ENCODE measurements at places on chromosomes 6 and 20. TPM values are rescaled to one million over a fixed set of nuclear protein-coding genes. Genes with fewer than 3 reads are reported as not detected.

Gene E2F1
- total RNA-seq, result 0.49 TPM

Gene LST1
- total RNA-seq, result not detected

Gene C20orf202
- total RNA-seq, result not detected

Gene HLA-DRB5
- 4.7 TPM for total RNA-seq

- no peak for DNase-seq
These were observed 105.5 kb downstream of the AGPAT4 start for GRCh38 chr6:161168281-161168891.

DNA sequence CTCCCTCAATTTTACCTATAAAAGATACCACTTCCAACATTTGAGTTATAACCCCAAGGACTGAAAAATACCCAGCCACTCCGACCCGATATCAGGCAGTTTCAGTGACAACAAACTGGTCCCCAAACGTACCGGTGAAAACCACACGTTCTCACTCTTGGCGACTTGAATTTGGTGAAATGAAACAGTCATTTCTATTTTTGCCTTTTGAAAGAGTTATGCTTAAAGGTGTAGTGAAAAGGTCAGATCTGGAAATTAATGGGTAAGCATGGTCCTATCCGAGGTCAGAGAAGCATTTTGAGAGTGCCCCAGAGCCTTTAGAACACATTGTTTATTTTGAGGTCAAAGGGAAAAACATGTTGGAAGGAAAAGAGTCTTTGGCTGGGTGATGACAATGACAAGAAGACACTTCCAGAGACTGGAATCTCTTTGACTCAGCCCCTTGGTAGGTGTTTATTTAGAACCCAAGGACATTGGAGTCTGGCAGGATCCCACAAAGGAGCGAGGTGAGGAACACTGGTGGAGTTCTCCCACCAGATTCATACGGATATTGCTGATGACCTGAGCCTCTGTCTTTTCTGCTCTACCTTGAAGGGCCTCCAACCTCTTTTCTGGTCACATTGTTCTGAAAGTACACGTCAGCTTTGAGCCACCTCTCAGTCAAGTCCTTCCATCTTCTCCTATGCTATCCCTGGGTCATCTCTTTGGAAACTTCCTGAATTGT lies 235.0 kb downstream of the GMPR start:
- DNase-seq, result no peak

- DNase-seq, result no peak
These were observed 50.9 kb downstream of the WDR27 start for GRCh38 chr6:169650959-169651292.

GRCh38 chr6:139288496-139289040 lies 3.2 kb downstream of the TXLNB start:
- DNase-seq, result no peak

- DNase-seq, result no peak
These were observed 9.1 kb upstream of the DCBLD1 start for GRCh38 chr6:117473401-117473800.
